Left renal pelvis (tissue), 4 donors: ENCODE measurements at places on chromosomes 3 and 15.

GRCh38 chr15:92879949-92880725 lies 20.0 kb upstream of the CHD2 start:
- DNase-seq: no peak

DNA sequence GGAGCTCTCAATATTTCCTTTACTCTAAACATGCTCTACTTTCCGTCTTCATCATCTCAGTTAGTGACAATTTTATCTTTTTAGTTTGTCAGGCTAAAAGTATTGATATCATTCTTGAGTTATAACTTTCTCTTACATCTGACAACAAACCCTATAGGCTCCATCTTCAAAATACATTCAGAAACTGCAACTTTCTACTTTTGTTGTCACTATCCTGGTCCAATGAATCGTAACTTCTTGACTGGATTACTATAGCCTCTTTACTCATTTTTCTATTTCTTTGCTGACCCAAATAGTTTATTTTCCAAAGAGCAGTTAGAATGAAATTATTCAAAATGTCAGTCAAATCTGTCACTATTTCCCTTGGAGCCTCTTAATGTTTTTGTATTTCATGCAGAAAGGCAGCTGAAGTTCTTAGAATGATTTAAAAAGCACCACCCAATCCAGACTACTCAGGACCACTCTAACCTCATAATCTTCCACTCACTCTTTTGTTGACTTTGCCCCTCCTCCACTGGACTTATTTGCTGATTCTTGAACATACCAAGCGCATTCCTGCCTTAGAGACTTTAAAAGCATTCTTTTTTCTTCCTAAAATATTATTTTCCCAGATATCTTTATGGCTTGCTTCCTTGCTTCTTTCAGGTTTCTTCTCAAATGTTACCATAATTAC lies 119.9 kb upstream of the CBLB start:
- DNase-seq: no peak

GRCh38 chr3:72720566-72720965 lies 127.7 kb downstream of the SHQ1 start:
- no peak for DNase-seq

DNA sequence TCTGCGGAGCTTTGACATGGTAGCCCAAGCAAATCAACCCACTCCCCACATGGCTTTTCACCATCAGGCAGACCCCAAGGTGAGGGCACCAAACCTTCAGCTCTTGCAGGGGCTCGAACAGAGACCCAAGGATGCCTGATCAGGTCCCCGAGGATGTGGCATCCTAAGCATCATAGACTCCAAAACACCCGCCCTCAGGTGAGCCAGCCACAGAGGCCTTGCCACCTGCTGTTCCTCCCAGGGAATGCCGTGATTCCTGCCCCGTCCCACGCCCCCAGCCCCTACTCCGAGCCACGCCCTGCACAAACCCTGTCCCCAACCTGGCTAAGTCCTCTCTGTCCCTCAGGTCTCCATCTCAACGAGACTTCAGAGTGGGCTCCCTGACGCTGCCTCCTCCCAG lies 34.7 kb upstream of the SLC41A3 start:
- no peak for DNase-seq

- DNase-seq: no peak
These were observed 319.3 kb downstream of the CTNNB1 start for GRCh38 chr3:41518626-41519025.

DNA sequence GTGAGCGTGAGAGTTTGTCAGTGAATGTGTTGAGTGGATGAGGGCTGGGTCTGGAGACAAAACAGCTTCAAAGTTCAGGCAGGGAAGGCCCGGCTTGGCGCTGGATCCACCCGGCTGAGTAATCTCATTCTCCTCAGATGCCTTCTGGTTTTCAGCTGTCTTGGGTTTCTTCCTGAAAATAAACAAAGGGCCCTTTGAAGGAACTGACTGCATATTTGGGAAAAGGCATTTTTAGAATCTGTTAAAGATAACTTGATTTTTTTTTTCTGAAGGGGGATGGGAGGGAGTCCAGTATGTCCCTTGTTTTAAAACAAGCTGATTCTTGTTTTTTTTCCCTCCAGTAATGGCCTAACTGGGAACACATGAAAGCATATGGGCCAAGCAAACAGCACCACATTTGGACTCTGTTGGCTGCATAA lies 86.4 kb downstream of the TIGIT start:
- DNase-seq: no peak

DNA sequence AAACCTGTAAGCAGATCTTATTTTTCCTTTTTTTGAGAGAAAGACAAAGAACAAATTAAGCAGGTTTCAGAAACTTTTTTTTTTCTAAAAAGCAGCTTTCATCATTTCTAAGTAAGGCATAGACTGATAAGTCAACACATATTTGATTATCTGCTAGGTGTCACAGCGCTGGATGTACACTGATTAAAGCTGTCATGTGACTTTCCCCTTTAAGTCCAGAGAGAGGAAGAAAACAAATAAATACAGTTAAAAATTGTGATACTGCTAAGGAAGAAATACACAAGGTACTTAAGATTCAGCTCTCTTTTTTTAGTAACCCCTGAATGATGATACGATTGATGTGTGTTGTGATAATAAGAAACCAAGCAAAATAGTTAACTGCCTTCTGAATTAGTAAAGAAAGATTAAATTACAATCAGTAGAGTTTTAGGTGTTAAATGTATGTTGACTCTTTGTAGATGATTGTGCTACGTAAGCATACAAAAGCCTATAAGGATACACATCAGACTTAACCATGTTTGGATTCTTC lies 2.8 kb downstream of the GLCE start:
- no peak for DNase-seq

DNA sequence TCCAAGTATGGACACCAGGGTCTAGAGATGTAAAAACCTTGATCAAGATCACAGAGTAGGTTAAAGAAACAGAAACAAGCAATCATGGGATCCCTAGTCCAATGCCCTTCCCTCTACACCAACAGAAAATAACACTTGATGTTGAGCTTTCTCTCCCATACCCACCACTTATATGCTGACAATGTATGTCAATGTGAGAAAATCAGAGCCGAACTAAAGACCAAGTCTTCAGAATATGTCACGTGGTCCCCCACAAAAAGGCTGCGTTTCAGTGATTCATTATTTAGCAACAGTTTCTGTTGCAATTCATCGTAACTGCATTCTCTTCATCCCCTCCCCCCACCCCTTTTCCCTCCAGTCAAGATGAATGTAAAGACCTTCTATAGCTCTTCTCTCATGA lies 278.9 kb upstream of the STT3B start:
- no peak for DNase-seq

- DNase-seq: no peak
These were observed 24.1 kb downstream of the ALS2CL start for GRCh38 chr3:46669191-46669999.
